ENCODE measurements at places on chromosomes 7 and 10.

DNA sequence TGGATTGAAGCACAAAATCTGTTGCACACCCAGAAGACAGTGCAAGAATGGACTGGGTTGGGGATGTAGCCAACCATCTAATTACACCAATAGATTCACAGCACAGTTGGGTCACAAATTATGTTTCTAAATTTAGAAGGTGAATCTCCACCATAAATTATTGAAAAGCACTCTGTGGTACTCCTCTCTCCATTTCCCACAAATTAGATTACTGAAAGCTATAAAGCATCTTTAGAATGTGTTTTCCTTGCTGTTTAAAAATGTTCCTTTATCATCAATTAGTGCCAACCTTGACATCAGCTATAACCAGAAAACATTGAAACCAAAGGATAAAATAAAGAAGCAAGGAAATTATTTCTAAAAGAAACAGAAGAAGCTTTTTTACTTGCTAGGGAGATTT is 39.9 kb upstream of the HDAC9 start:
- DNase-seq = no peak

GRCh38 chr10:52959810-52960209 is 187.2 kb upstream of the MBL2 start:
- DNase-seq = no peak

DNA sequence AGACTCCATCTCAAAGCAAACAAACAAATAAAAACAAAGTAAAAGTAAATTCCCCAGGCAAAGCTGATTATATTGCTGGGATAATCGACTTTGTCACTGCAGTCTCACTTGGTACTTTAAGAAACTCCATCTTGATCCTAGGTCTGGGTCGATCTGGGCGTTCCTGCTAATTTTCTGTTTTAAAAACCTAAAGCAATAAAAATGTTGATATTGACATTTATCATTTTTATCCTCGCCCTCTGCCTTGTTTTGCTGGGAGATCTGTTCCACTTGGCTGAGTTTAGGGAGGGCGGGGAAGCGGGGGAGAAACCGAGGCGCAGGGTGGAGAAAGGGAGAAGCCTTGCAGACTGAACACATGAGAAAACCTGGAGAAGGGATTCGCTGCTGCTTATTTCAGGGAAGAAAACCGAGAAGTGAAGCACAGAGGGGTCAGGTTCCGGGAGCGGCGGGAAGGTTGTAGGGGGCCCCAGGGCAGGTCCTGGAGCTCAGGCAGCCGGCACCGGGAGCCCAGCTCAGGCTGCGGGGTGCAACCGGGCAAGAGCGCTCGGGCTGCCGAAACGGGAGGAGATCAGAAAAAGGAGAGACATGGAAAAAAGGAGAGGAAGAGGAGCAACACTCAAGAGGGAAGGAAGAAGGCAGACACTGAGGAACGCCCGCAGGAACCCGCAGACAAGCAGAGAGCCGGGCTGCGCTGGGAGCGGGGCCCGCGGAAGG is 27.3 kb upstream of the KMT2C start:
- DNase-seq = no peak

DNA sequence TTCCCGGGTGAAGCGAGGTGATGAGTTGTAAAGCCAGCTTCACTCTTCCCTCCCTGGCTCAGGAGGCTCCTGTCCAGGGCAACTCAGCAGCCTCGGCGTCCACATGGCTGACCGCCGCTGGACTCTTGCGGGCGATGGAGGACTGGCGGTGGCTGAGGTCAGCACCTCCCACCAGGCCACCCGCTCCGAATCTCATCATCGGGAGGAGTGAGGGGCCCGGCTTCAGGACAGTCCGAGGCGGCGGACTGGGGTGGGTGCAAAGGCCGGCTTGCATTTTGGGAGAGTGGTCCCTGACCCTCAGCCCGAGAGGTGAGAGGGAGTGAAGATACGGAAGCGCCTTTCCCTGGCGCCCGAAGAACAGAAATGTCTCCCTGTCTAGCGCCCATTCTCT is 759 bp downstream of the DNAJB12 start:
- peak; percentile 17 for DNase-seq

DNA sequence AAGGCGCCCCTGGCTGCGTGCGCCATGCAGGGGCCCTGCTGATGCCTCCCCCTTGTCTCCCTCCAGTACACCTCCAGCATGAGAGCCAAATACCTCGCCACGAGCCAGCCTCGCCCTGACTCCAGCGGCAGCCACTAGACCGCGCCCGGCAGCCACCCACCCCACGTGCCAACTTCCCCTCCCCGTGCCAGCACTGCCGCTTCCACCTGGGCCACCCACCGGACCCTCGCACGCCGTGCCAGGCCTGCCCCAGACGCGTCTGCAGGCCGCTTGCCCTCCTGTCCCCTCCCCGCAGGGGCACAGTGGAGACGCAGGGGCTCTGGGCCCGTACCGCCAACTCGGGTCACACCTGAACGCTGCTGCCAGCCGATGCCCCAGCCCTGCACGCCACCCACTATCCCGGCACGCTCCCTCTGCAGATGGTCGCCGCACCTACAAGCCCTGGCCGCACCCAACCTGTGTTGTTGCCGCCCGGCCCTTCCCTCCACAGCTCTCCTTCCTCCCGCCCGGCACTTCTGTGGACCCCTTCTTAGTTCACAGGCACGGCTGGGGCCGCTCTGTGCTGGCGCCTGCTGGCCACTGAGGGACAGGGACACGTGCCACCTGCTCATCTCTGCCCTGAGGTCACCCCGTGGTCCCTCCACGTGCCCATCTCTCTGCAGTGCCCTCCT is 26.3 kb upstream of the AMZ1 start:
- no peak for DNase-seq

- no peak for DNase-seq
These were observed 9.2 kb downstream of the PCBD1 start for GRCh38 chr10:70879207-70879606.

- DNase-seq = peak; percentile 37
These were observed 251.1 kb downstream of the INHBA start for GRCh38 chr7:41451826-41452225.

DNA sequence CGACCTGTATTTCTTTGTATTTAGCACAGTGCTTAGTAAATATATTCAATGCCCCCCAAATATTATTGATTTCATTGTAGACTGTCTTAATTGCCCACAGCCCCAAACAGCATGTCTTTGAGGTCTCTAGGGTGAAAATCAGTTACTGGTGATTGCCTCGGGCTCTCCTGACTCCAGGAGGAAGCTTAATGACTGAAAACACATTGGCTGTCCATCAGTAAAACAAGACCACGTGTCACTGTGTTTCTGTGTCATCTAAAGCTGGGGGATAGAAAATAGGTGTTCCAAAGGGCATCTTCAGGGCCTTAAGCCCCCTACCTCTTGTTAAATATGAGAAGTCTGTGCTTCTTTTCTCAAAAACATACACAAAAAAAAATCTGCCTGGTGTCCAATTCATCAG is 67.9 kb downstream of the CACNA2D1 start:
- no peak for DNase-seq

DNA sequence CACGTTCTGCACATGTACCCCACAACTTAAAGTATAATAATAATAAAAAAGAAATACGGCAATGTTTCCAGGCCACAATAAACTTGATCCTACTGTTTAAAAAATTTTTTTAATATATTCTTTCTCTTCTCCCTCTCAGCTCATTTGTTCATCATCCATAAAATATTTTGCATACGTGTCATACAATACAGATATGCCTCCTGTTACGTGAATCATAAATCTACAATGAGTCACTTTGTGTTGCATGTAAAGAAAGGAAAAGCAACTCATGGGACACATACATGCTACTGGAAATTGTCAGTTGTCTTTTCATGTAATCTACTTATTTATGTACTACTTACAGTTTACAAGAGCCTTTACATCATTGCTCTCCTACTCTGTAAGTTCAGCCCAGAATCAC is 1.1 kb upstream of the TECTB start:
- DNase-seq = no peak

DNA sequence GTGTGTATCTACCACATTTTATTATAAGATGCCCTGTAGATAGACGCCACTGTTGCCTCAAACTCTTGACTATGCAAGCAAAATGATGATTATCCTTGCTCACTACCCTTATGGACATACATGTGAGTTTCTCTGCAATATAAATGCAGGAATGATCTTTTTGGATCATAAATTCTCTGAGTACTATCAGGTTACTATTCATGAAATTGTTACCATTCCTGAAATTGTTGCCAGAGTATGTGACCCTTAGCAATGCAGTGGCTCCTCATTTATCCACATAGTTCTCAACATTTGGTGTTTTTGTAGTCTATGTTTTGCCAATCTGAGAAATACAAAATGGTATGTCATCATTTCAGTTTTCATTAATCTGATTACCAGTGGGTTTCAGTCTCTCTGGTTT is 166.2 kb upstream of the FAM3C start:
- no peak for DNase-seq

DNA sequence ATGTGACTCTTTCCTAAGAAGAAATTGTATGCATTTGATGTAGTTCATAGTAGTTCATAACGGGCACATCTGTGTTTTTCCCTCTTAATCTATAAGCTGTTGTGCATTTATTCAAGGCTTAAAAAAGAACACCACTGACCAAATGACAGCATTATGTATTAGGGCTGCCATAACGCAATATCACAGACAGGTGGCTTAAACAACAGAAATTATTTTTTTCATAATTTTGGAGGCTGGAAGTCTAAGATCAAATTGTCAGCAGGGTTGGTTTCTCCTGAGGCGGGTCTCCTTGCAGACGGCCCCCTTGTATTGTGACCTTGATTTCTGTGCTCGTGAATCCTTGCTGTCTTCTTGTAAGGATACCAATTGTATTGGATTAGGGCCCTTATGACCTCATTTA is 627 bp upstream of the SSMEM1 start:
- no peak for DNase-seq

DNA sequence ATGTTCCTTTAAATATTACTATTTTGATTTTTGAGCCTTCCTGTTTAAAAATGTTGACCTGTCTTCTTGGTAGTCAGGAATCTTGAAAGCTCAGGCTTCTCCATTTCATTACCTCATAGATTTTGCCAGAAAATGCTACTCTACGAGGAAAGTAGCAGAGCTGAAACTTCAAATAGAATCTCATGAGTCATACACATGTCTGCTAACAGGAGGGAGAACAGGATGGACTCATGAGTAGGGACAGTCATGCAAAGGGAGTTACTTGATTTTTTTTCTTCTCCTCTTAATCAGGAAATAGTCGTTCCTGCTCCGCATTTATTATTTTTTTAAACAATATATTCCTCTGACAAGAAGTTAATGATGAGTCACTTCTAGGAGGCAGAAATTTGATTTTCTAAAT is 37.0 kb upstream of the MINDY3 start:
- peak; percentile 61 for DNase-seq

GRCh38 chr10:22491480-22491879 is 146.2 kb downstream of the SPAG6 start:
- no peak for DNase-seq

GRCh38 chr10:72334196-72334824 is 20.4 kb downstream of the DNAJB12 start:
- no peak for DNase-seq

DNA sequence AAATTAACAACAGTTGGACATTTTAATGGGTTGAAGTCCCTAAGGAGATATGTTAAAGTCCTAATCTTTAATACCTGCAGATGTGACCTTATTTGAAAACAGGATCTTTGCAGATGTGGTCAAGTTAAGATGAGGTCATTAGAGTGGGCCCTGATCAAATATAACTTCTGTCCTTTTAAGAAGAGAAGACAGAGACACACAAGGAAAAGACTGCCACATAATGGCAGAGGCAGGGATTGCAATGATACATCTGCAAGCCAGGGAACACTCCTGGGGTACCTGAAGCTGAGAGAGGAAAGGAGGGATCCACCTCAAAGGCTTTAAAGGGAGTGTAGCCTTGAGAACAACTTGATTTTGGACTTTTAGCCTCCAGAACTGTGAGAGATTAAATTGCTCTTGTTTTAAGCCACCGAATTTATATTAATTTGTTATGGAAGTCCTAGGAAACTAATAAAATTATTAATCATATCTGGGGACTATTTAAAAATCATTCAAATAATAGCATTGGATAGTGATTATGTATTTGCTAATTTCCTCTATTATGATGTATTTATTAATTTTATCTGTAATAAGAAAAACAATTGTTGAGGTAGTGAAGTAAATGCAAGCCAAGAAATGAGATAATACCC is 700.0 kb upstream of the PCDH15 start:
- peak; percentile 31 for DNase-seq

GRCh38 chr10:119511828-119512515 is 30.5 kb downstream of the RGS10 start:
- no peak for DNase-seq

DNA sequence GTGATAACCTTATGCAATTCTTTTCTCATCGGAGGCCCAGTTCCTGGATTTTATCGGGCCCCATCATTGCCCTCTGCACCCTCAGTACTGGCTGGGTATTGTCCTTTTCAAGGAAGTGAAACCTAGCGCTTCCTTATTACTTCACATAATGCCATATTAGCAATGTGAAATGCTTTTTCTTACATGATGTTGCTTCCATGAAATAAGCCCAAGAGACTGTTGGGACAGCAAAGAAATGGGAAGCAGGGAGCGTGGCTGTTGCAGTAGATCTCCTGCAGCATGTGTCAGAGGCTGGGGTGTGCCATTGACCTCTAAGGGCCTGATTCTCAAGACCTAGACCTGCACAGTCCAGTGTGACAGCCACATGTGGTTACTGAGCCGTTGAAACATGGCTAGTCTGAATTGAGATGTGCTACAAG is 8.1 kb downstream of the CHN2 start:
- DNase-seq = no peak

- DNase-seq = no peak
These were observed 107.7 kb upstream of the FAM20C start for GRCh38 chr7:84633-85020.

GRCh38 chr7:49770838-49771237 is 2.6 kb upstream of the VWC2 start:
- DNase-seq = no peak

GRCh38 chr7:94975336-94975735 is 67.9 kb downstream of the PPP1R9A start:
- no peak for DNase-seq

DNA sequence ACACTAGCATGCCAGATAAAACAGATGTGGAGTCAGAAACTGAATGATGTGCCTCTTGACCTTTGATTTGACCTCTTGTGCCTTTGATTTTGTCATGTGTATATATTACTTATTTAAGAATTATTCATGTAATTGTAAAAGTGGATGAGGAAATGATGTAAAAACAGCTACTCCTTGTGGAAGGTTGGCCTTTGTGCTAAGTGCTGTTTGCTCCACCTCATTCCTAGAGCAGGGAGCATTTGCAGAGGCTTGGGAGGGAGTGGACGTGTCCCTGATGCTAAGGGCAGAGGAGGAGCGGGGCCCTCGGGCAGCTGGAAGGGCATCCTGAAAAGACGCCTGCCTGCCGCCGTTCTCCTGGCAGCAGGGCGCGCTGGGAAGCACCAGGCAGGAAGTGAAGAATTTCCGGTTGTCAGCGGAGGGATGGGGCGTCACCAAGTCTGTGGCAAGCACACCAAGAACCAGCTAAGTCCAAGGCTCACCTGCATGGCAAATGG is 197.6 kb upstream of the ZNF32 start:
- peak; percentile 65 for DNase-seq

DNA sequence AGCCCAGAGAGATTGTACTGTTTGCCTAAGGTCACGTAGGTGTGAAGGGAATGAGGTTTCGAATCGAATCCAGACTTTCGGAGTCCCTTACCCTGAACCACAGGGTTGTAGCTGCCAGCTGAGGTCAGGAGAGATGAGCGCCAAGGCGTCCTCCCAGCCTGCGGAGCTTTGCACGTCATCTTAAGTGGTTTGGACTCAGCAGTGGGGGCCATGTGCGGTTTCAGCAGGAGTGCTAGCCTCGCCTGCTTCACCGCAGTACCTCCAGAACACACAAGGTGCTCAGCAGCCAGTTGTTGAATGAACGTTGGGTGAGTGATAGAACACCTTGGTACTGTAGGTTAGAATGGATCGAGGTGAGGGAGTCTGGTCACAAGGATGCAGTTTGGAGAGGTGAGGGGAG is 74.9 kb upstream of the PPIF start:
- no peak for DNase-seq

Data from urothelium cell line (cell line).